ENCODE measurements at places on chromosomes 5 and 9.

DNA sequence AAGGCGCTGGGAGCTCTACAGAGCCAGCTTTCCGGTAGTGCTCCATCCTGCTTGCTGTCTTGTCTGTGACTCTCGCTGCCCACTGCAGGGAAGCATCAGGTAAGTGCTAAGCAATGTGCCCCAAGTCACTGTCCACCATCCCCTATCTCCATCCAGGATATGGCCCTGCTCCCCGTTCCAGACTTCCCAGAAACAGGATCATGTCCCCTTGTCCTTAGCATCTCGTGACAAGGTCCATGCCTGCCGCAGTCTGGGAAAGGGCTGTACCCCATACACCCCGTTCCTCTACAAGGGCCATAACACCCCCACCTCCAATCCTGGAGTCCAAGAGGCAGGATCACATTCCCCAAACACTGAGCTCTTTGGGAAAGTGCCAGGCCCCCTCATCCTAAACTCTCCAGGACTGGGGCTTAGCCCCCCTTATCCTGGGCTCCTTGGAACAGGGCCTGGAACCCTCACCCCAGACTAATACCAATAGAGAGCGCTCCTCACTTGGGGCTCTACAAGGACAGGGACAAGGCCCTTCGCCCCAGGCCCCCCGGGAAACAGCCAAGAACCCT, 566 bp downstream of the RPP25L start:
- DNase-seq, result no peak

DNA sequence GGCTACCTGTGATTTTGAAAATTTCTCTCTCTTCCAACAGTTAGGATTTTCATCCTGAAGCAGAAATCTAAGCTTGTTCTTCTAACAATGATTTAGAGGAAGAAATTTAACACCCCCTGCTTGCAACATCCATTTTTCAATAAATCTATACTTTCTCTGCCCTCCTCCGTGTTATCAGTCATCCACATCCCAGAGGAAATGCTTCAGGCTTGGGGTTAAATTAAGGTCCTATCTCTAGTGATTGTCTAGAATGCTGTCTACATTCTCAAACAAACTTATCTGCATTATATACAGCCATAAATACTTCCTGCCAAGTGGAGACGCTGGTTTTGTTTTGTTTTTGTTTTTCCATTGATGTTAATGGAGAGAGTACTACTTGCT, 371.0 kb downstream of the CSNK1G3 start:
- DNase-seq, result no peak

GRCh38 chr9:104882086-104882485, 45.9 kb downstream of the ABCA1 start:
- no peak for DNase-seq

DNA sequence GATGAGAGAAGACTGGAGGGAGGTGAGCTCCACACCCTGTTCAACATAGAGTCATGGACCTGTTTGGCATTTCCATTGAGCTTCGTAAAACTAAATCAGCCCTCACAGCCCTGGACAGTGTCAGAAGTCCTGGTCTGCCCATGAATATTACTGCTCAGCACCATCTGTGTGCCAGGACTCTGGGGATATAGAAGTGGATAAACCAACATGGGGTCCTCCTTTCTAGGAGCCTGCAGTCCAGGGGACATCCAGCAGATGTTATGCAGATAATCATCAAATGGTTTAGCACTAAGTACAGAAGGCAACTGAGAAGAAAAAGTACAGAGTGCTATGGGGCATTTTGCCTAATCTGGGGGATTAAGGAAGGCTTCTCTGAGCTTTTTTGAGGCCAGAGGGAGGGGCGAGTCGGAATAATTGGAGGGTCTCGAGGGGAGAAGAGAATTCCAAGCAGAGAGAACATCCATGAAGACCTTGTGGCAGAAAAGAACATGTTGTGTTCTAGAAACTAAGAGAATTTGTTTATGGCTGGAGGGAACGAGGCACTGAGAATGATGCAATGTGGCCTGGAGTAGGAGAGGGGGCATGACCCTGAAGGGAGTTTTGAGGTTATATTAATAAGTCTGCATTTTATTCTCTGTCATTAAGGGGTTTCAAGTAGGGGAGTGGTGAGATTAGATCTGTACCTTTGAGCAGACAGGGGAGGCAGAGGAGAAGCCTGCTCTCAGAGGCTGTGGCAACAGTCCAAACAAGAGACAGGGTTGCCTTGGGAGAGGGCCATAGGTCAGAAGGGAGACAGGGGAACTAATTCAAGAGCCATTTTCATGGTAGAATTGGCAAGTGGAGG, 63.5 kb upstream of the SLC2A8 start:
- no peak for DNase-seq

DNA sequence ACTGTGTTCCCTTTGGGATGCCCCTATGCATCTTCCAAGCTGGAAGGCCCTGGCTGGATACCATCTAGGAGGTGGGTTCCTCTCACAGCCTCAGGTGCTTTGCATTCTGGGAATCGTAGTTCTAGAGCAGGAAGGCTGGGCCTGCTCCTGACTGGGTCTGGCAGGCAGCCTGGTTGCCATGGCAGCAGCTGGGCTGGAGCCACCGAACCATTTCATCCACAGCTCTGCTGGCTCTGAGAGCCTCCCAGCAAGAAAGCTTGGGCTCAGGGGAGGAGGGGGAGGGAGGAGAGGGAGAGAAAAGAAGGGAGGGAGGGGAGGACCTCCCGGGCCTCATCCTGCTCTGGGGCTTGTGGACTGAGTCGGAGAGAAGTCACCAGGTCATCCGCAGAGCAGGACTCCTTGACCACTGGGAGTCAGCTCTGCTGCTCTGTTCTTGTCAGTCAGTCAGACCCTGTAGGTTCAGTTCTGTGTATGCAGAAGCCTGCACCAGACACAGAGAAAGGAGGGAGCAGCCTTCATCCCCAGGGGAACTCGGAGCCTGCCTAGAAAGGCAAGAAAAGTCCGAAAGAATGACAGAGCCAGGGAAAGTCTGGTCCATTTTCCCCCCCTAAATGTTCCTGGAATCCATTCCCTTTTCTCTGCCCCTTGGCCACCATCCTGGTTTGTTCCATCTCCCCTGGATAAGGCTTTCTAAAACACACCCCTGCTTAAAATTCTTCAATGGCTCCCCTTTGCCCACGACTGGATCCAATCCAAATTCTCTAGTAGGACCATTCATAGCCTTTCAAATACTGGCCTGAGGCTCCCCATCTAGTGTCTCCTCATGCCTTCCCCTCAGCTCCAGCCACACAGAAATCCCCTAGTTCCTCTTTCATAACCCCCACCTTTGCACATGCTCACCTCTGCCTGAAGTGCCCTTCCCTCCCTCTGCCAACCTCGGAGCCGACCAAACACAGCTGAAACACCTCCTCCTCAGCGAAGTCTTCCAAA, 65.4 kb upstream of the ARAP3 start:
- DNase-seq, result no peak

GRCh38 chr5:37850226-37850865, 10.5 kb upstream of the GDNF start:
- no peak for DNase-seq

DNA sequence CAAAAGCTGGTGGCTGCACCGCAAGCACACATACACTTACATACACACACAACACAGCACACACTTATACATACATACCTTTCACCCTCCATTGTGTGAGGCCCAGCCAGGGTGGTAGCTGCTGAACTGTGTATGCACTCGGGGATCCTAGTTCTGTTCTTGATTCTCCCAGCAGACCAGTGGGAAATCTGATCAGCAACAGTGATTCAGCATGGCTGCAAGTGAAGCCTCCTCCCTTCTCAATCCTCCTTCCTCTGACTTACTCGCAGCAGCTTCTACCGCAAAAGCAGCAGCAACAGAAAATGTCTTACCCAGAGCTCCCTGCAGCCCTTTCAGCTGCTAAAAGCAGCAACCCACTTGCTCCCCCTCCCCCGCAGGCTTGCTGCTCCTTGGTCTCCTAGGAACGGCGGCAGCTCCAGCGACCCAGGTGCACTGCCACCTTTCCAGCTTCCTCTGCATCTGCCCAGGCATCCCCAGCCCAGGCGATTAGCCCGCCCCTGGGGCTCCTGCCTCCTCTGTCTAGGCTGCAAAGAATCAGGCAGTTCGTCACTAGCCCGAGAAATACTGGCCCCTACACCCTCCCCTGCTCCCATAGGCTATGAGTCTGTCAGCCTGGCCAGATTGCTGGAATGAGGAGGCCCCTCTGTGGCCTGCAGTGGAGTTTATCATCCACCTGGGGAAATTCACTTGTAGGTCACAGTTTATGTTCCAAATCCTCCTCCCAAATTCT, at the start of gene KLHL3:
KLHL3 (minus strand) TSS at position 535 of the 730 bp plus-strand sequence; CDS start at position 92, 443 bp downstream.
- no peak for DNase-seq
